Natural killer cell (primary cell): ENCODE measurements at places on chromosomes 2 and 18. TPM values are rescaled to one million over a fixed set of nuclear protein-coding genes. Genes with fewer than 3 reads are reported as not detected.

The C1GALT1C1L gene
- total RNA-seq, result not detected

The MC5R gene
- total RNA-seq, result not detected

The KCTD1 gene
- total RNA-seq, result 5.8 TPM

The MAP2 gene
- total RNA-seq, result not detected

The POLE4 gene
- total RNA-seq, result 31.1 TPM

- no peak overlapping the region for H3K27ac ChIP-seq
- no peak overlapping the region for H3K4me3 ChIP-seq
- H3K27me3 ChIP-seq, result no peaks in the 10 kb centered on the region
- H3K36me3 ChIP-seq, result no peaks in the 10 kb centered on the region
Observed at GRCh38 chr2:34252111-34252510, 653.0 kb upstream of the FAM98A start.
